ENCODE measurements at places on chromosomes 2 and 18. TPM values are rescaled to one million over a fixed set of nuclear protein-coding genes. Genes with fewer than 3 reads are reported as not detected.
A peak's percentile ranks its signal among the peaks of the same experiment; 100 is the strongest.

GRCh38 chr18:57437402-57437765 lies 2.2 kb downstream of the ONECUT2 start:
- H3K27ac ChIP-seq = no peak overlapping the region
- peaks cover 83% of the 10 kb centered on the region for H3K27me3 ChIP-seq
- H3K4me1 ChIP-seq = peaks cover 7% of the 10 kb centered on the region
- H3K4me3 ChIP-seq = no peak overlapping the region
- no peak for DNase-seq

DNA sequence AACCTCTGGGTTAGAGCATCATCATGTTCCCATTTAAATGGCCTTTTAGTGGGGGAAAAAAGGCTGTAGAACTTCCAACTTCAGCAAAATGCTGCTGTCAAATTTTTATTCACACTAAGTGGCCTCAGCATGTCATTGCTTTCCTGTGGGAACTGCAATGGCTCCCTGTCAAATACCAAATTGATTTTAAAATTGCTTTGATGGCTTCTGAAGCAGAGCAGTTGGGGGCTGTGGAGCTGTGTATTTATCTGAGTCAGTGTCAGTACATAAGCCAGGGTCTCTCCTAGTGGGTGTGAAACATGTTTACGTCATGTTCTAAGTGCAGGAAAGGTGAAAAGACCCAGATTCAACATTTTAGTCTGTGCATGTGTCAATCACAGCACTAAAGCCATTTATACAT lies 171.3 kb downstream of the CDH19 start:
- H3K4me1 ChIP-seq = no peaks in the 10 kb centered on the region
- no peak overlapping the region for H3K27ac ChIP-seq

Gene POTEC
- total RNA-seq = not detected

DNA sequence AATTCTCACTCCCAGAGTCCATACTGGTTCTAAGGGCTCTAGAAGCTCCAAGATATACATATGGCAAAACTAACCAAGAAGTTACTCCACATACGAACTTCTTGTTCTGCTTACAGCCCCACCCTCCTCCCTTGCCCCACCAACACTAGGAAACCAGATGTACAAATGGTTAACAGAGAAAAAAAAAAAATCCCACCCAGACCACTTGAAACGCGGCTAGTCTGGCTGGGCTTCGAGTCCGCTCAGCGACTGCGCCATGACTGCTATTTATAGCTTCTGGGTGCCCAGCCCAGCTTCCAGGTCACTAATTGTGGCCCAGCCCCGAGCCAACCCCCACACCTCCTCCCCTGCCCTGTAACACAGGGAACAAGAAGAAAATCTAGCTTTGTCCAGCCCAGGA lies 47.0 kb upstream of the IHH start:
- no peak overlapping the region for H3K4me3 ChIP-seq
- peak; percentile 49 for DNase-seq
- no peaks in the 10 kb centered on the region for H3K27me3 ChIP-seq
- no peak overlapping the region for H3K27ac ChIP-seq
- no peaks in the 10 kb centered on the region for H3K36me3 ChIP-seq
- peaks cover 5% of the 10 kb centered on the region for H3K4me1 ChIP-seq

DNA sequence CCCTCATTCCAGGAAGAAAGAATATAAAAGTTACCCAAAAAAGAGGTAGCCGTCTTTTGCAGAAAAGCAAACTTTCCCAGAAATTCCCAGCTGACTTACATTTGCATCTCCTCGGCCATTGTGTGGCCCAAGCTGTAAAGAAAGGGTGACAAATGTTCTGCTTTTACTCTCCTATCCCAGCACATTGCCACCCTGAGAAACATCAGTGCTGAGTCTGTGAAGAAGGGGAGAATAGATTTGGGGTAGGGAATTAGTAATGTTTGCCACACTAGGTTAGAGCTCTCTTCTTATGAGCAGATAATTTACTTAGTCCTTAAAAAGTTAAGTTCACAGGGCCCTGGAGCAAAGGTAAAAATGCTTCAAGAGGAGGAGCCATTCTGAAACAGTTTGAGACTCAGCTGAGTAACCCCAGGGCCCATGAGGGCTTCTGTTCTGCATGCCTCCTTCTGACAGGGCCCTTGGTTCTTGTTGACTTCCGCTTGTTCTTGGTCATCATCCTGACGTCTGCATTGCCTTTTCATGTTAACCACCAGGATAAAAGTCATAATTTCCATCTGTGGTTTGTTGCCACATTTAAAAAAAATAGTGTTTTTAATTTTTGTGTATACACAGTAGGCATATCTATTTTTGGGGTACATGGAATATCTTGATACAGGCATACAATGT lies 550.7 kb downstream of the RNF144A start:
- no peak overlapping the region for H3K4me3 ChIP-seq
- H3K27me3 ChIP-seq = no peaks in the 10 kb centered on the region
- no peak for DNase-seq
- no peak overlapping the region for H3K27ac ChIP-seq

DNA sequence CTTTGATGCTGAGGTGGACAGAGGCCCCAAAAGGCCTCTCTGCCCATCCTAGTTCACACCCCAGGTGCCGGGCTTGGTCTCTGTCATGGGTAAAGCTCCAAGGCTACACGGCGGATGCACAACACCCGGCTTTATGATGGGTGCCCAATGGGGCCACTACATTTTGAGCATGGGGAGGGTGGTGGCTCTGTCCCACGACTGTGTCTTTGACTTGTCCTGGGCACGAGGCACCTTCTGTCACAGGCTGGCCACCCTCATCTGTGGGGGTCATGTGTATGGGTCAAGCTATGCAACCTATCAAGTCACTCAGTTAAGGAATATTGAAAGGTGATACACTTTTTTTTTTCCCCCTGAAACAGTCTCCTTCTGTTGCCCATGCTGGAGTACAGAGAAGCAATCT lies 63.7 kb downstream of the EDAR start:
- no peak for DNase-seq
- H3K27me3 ChIP-seq = no peaks in the 10 kb centered on the region
- H3K27ac ChIP-seq = no peak overlapping the region

DNA sequence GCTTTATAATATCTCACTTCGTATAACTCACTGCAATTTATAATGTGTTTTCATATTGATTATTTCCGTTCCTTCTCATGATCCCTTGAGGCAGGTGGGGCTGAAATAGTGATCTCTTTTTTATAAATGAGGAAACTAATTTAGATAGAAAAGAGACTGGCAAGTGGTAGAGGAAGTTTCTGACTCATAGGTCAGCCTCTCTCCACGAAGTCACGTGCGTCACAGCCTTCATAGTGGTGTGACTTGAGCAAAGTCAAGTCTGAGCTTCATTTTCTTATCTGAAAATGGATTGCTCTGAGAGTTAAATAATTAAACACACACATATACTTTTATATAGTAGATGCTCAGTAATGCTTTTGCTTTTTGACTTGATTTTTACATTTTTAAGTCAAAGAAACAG lies 19.9 kb downstream of the ABCG5 start:
- peak overlapping the region; percentile 74 for H3K27ac ChIP-seq
- no peaks in the 10 kb centered on the region for H3K27me3 ChIP-seq
- H3K36me3 ChIP-seq = no peaks in the 10 kb centered on the region
- no peaks in the 10 kb centered on the region for H3K4me1 ChIP-seq

DNA sequence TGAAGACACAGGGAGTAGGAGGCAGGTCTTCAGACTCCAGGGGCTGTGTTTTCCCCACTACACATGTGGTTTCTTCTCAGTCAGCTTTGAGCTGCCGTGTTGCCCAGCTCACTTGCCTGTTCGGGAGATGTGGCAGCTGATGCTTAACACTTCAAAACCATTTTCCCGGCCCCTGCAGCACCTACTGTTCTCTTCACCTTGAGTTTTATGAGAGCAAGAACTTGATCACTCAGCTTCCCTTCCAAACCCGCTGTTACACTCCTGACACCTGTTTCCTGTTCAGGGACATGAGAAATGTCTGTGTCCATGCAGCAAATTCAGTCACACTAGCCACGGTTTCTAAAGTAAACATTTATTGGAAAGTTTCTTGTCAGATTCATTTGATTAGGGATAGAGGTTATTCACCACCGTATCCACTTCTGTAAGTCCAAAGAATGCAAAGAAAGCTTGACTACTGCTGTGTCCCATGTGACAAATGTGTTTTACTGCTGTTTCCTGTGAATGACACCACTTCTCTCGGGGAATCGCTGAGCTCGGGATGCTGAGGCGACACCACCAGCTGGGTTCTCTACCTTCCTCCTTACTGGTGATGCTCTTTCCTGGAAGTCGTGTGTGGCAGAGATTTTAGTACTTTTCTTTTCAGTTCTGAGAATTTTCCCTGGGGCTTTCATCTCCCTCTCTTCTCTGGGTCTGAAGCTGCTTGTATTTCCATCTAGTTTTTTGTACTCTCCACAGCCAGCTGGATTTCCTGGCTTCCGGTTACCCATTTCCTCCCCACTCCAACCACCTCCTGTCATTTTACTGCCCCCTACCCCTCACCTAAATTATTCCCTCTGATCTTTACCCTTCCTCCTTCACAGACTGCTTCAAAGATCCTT lies 91.7 kb downstream of the KLF7 start:
- DNase-seq = no peak
- no peaks in the 10 kb centered on the region for H3K4me1 ChIP-seq
- peak overlapping the region; percentile 27 for H3K27ac ChIP-seq
- no peaks in the 10 kb centered on the region for H3K27me3 ChIP-seq
- no peak overlapping the region for H3K4me3 ChIP-seq

GRCh38 chr2:201344663-201345366 lies 12.3 kb downstream of the FLACC1 start:
- no peak overlapping the region for H3K4me3 ChIP-seq
- no peak for DNase-seq
- no peaks in the 10 kb centered on the region for H3K27me3 ChIP-seq

GRCh38 chr2:54284826-54285225 lies 28.8 kb upstream of the TSPYL6 start:
- no peak overlapping the region for H3K4me3 ChIP-seq
- H3K27ac ChIP-seq = no peak overlapping the region
- DNase-seq = no peak
- H3K27me3 ChIP-seq = no peaks in the 10 kb centered on the region

GRCh38 chr2:17620841-17621240 lies 80.3 kb downstream of the VSNL1 start:
- H3K4me3 ChIP-seq = no peak overlapping the region
- no peaks in the 10 kb centered on the region for H3K27me3 ChIP-seq
- no peak overlapping the region for H3K27ac ChIP-seq
- no peak for DNase-seq

DNA sequence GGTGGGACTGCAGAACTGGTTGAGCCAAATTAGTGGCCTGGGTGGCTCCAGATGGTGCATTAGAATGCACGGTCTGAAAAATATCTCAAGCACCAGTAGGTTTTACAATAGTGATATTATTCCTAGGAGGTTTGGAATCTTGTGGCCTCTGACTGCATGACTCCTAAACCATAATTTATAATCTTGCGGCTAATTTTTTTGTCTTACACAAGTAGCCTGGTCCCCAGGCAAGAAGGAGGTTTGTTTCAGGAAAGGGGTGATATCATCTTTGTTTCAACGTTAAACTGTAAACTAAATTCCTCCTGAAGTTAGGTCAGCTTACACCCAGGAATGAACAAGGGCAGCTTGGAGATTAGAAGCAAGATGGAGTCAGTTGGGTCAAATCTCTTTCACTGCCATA lies 98.9 kb upstream of the ARL4C start:
- no peak for DNase-seq
- H3K27me3 ChIP-seq = no peaks in the 10 kb centered on the region
- no peak overlapping the region for H3K4me3 ChIP-seq
- no peaks in the 10 kb centered on the region for H3K4me1 ChIP-seq

GRCh38 chr2:180655842-180656454 lies 324.5 kb upstream of the UBE2E3 start:
- H3K27ac ChIP-seq = no peak overlapping the region
- no peak for DNase-seq
- no peaks in the 10 kb centered on the region for H3K36me3 ChIP-seq
- no peak overlapping the region for H3K4me3 ChIP-seq
- H3K4me1 ChIP-seq = no peaks in the 10 kb centered on the region
